ENCODE measurements at places on chromosomes 11 and 22.

DNA sequence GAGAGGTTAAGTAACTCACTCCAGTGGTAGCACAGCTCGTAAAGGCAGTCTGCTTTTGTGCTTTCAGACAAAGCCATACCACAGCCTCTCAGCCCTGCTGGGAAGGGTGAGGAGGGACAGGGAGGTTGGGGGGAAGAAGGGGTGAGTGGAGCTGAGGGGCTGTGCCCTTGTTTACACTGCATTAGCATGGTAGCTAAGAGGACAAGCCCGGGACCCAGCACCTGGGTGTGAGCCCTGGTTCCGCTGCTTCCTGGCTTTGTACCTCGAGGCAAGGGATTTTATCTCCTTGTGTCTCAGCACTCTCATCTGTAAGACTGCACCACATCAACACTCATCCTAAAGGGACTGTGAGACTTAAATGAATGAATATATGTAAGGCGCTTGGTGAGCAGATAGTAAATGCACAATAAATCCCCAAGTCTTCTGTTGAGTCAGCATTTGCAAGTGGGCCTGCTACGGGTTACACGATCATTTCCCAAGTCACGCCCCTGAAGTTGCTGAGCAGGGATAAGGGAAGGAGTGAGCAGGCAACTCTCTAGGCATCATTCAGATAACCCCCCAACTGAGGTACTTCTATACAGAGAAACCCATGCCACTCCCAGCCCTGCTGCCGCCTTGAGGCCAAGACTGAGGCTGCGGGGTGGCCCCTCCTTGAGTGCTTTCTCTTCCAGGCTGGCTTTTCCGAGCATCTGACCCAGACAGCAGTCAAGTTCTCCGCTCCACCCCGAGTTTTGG lies 7.5 kb downstream of the RASD2 start:
- no peak for DNase-seq

DNA sequence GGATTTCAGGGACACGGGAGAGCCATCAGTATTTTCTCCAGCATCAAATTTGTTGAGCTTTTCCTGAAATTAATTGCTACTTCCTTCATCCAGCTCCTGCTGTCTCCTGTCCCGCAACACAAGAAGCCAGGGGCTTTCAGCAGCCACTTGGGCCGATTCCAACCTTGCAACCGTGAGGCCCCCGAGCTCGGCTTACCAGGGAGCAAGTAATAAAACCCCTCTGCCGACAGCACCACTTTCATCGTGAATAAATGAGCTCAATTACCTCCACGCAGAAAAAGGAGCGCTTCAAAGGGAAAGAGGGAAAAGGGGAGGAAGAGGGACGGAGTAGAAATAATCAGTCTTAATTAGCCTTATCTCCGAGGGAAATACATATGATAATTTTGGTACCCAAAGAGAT lies 76.6 kb downstream of the CELSR1 start:
- DNase-seq: no peak

- no peak for DNase-seq
These were observed 10.6 kb downstream of the RPL3 start for GRCh38 chr22:39308614-39309363.

GRCh38 chr11:99548264-99548663 lies 527.5 kb downstream of the CNTN5 start:
- DNase-seq: no peak

DNA sequence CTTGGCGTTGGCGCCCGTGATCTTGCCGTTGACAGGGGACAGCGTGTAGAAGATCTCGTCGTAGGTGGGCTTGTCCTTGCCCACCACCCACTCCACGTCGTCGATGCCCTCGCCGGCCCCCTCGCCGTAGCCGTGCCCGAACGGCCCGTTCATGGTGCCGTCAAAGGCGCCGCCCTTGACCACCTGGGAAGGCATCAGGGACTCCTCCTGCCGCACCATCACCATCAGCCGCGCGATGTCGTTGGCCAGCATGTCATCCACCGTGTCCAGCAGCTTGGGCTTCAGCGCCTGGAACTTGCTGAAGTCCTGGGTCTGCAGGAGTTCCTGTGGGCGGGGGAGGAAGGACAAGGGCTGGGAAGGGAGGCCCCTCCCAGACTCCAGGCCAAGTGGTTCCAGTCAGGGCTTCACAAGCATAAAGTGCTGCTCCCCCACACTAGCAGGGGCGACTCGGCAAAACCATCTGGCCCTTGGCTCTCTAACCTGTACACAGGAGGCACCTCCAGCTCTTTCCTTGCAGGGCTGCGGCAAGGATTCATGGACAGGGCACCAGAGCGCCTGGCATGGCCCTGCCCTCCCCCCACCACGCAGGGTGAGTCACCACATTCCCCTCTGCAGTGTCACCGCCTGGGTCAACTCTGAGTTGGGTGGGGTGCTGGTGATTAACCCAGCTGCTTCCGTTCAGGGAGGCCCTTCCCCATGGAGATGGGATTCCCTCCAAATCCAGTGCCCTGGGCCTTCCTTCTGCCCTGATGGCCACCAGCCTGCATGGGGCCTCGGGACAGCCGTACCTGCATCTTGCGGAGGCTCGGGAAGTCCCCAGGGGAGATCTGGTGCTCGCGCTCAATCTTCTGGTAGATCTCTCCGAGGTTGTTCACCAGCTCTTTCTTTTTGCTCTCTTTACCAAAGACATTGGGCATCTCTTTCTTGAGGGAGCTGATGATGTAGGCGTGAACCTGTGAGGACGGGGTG lies 10.4 kb upstream of the CDC42BPG start:
- DNase-seq: no peak

- DNase-seq: no peak
These were observed 31.7 kb downstream of the TEAD1 start for GRCh38 chr11:12705874-12706273.

GRCh38 chr11:75352588-75353206 lies 1.2 kb upstream of the ARRB1 start:
- DNase-seq: no peak

DNA sequence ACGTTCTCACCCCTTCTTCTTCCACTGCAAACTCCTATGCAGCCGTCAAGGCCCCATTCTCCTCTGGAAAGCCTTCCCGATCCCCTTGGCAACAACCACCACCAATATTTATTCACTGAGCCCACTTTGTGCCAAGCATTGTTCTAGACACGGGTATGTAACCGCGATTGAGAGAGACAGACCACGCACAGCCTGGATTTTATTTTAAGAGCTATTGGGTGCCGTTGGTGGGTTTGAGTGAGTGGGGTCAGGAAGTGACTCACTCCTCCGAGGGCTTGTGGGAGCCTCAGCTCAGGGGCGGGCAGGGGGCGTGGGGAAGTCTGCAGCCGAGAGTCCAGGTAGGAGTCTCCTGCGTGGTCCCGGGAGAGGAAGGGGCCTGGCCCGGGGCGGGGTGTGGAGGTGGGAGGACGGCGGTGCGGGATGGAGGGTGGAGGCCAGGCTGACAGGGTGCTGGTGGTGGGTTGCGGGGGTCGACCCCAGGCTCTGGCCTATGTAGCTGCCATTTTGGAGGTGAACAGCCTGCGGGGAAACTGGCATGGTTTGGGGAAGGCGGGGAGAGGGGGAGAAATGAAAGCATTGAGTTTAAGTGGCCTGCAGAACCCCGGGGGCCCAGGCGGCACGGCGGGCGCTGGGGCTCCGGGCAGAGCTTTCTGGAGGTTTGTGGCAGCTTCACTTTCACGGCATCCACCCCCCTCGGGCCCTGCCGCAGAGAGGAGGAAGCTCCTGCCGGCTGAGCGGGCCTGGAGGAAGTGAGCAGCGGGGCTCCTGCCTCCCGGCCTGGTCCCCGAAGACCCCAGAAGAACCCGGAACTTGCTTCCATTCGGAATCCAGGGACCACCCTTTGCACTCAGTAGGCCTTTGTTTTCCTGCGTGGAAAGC lies 547 bp downstream of the PARVG start:
- peak; percentile 63 for DNase-seq

All from CD4-positive, alpha-beta T cell treated with Interleukin-10 for 1 hour (primary cell).